ENCODE measurements at places on chromosomes 2 and 18.
A peak's percentile ranks its signal among the peaks of the same experiment; 100 is the strongest.

- DNase-seq, result no peak
These were observed 26.2 kb upstream of the TMEM163 start for GRCh38 chr2:134745023-134745422.

DNA sequence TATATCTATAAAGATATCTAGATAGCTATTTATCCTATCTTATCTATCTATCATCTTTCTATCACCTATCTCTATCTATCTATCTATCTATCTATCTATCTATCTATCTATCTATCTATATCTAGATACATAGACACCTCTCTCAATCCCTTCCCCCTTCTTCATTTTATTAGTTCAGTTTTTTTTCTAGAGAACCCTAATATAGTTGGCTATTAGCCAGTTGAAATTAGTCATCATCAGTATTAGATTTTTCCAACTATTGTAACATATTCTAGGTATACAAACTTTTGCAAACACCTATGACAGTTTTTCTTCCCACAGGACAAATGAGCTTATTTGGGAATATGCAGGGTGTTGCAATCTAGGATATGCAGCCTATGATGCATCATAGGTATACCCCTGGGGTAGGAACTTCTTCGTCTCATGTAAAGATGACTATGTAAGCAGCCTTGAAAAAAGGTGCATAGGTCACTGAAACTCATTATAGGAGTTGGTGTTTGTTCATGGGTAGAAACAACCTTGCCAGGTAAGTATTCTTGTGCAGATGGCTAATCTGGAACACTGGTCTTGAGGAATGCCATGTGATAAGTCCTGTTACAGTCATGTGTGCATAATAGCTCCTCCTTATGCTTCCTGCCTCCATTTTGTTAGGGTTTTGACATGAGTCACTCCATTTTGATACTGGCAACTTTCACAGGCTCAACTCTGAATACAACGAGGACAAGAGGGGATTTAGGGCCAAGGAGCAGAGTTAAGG lies 160.7 kb upstream of the ZSWIM2 start:
- no peak for DNase-seq

- no peak for DNase-seq
These were observed 36.2 kb downstream of the WIPF1 start for GRCh38 chr2:174561283-174561971.

GRCh38 chr18:3725115-3725514 lies 275.1 kb downstream of the TGIF1 start:
- no peak for DNase-seq

- DNase-seq, result no peak
These were observed 12.7 kb downstream of the SMAD7 start for GRCh38 chr18:48937869-48938750.

DNA sequence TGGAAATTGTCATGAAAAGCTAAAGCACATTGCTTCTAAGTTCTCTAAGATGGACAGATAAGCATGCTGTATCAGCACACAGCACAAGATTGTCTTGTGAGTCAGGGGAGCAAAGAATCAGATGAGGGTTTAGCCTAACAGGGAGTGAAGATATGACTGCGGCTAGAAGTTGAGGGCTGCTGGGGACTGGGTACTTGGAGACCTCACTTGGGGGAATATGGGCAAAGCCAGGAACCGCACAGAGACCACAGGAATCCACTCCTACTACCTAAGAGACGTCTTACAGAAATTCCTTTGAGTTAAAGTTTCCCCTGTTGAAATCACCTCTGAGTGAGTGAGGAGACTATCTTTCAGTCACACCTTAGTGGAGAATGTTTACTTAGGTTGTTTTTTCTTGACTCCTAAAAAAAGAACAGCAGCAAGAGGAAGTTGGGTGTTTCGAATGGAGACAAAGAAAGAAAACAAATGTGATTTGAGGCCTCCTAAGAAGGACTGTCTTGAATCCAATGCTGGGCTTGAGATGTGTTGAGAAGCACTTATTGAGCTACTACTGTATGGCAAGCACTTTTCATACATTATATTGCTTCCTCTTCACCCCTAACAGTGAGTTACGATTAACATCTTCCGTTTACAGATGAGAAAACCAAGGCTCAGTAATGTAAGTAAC lies 100.7 kb downstream of the ANKRD44 start:
- DNase-seq, result peak; percentile 76

GRCh38 chr2:20326163-20326780 lies 24.4 kb downstream of the PUM2 start:
- peak; percentile 65 for DNase-seq

DNA sequence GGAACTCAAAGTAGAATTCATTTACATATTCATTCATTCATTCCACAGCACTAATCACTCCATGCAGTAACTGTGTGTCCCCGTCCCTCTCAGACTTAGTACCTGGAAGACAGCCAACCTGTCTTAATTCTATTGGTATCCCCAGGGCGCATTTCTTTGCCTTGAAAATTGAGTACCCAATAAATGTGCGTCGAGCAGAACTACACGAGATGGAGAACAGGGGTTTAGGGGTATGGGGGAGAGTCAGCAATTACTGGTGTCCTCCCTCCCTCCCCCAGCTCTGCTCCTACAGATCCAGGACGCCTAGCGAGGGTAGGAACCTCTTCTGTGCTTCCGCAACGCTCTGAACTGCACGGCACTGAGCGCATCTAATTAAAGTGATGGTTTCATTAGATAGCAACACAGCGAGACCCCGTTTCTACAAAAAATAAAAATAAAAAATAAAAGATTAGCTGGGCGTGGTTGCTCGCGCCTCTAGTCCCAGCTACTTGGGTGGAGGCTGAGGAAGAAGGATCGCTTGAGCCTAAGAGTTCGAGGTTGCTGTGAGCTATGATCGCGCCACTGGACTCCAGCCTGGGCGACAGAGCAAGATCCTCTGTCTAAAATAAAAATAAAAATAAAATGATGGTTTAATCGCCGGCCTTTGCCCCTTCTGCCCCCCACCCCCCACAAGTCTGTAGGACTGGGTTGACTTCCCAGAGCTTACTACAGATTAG lies 614 bp upstream of the FKBP1B start:
- no peak for DNase-seq

- no peak for DNase-seq
These were observed 260.6 kb upstream of the LINC00305 start for GRCh38 chr18:64409511-64409910.

GRCh38 chr18:33495278-33495677 lies 54.8 kb upstream of the CCDC178 start:
- DNase-seq, result no peak

GRCh38 chr2:230640540-230641011 lies 72.1 kb upstream of the CAB39 start:
- no peak for DNase-seq

DNA sequence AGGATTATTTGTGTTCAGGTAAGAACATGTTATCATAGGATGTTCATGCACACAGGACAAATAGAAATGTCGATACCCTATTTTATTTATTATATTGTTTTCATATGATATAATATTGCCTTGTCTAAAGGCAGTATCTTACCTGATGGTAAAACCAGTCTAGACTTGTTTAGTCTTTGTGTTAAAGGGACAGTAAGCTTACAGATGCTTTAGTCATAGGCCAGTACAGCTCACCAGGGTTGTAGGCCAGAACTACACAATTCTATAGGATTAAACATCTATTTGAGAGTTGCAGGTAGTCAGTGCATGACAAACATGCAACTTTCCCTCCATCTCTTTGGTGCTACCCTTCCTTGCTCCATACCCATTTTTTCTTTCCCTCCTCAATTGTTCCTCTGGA lies 158.5 kb downstream of the GALNT3 start:
- no peak for DNase-seq

- peak; percentile 19 for DNase-seq
These were observed 144.7 kb upstream of the ITGA4 start for GRCh38 chr2:181312515-181312927.

DNA sequence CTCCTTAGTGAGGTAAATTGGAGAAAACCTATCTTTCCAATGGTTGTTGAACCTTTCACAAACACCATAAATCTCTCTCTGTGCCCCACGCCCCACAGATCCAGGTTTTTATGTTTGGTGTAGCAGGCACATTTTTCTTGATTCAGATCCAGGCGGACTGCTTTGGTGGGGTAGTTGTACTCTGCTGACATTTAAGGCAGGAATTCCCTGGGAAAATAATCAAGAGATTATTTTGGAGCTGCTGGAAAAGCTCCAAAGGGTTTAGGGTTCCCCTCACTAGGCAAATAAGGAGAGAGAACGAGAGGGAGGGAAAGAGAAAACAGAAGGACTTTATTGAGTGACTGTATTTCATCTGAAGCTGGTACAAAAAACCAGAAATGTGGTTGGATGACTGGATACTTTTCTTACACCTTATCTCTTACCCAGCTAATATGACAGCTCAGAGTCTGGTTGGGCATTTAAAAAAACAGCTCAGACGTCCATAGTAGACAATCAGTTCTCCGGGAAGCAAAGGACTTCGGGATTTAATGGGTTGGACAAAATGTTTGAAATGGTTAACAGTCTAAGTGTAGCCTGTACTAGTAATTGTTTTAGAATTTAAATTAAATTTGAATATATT lies 3.6 kb upstream of the AQP4 start:
- DNase-seq, result no peak

GRCh38 chr2:58358026-58358425 lies 116.9 kb upstream of the FANCL start:
- DNase-seq, result no peak

DNA sequence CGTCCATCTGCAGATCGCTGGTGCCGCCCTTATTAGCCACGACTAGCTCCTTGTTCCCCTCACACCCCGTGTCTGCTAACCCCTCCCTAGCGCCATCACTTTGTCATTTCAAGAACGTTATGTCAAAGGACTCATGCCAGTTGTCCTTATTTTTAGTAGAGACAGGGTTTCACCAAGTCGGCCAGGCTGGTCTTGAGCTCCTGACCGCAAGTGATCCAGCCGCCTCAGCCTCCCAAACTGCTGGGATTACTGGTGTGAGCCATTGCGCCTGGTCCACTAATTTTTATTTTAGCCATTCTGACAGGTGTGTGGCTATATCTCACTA lies 138.9 kb upstream of the HDAC4 start:
- DNase-seq, result no peak

- DNase-seq, result no peak
These were observed 152.5 kb downstream of the CLIP4 start for GRCh38 chr2:29267720-29268119.

DNA sequence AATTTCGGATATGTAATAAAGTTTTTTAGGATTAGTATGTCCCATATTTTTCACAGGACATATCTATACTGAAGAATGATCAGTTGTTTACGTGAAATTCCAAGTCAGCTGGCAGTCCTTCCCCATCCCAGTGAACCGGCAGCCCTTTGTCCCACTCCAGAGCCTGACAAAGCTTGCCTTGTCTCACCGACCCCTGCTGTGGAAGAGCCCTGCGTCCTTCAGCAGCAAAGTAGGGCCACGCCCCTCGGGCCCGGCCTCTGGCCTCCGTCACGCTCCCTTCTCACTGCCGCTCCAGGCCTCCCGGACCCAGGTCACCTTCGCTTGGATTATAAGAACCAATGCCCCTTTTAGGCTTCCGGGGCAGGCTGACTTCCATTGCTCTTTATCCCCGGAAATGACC lies 89.8 kb upstream of the TGIF1 start:
- no peak for DNase-seq

- DNase-seq, result no peak
These were observed 24.2 kb downstream of the TMEM178A start for GRCh38 chr2:39689876-39690275.

GRCh38 chr18:75809151-75809925 lies 381.8 kb upstream of the SMIM21 start:
- DNase-seq, result no peak

GRCh38 chr2:28276076-28276618 lies 116.5 kb upstream of the FOSL2 start:
- DNase-seq, result peak; percentile 27

DNA sequence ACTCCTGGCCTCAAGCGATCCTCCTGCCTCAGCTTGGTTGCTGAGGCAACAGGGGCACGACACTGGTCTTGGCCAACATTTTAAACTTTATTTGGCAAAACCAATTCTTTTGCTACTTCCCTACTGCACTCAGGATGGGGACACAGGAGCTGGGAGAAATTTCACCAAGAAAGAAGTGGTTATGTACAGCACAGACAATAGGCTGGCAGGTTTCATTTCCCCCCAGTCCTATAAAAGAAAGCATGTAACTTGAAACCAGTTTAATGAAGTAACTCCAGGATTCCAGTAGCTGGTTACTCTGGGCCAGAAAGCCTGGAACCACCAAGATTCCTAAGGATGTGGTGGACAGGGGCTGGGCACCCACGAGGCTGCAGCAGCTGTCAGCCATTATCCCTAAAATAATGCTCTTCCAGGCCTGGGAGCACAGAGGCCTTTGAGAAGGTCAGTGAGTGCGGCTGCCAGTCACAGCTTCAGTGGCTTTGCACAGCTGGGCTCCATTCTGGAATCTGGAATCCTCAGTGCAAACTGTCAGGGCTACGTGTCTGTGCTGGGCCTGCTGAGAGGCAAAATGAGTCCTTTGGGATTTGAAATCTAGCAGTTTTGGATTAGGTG lies 142.3 kb upstream of the ITGA6 start:
- no peak for DNase-seq

DNA sequence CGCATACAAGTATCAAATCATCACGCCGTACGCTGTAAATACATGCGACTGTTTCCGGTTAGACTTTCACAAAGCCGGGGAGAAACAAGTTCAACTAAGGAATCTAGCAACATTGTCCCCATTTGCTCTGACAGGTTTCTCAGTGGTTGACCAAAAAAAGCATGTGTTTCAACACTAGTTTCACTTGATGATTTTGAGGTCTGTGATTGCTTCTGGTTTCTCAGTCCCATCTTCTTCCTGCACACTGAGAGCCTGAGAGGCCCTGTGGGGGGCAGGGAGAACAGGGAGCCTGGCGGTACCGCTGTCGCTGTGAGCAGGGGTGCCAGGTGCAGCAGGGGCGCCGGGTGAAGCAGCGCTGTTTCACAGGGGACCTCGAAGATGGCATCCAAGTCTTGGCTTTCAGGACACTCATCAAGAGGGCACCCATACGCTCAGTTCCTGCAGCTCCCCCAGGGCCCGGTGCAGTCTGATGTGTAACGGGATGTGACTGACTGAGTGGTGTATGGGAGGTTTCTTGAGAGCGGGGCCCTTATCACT lies 270.9 kb downstream of the TWIST2 start:
- peak; percentile 26 for DNase-seq

DNA sequence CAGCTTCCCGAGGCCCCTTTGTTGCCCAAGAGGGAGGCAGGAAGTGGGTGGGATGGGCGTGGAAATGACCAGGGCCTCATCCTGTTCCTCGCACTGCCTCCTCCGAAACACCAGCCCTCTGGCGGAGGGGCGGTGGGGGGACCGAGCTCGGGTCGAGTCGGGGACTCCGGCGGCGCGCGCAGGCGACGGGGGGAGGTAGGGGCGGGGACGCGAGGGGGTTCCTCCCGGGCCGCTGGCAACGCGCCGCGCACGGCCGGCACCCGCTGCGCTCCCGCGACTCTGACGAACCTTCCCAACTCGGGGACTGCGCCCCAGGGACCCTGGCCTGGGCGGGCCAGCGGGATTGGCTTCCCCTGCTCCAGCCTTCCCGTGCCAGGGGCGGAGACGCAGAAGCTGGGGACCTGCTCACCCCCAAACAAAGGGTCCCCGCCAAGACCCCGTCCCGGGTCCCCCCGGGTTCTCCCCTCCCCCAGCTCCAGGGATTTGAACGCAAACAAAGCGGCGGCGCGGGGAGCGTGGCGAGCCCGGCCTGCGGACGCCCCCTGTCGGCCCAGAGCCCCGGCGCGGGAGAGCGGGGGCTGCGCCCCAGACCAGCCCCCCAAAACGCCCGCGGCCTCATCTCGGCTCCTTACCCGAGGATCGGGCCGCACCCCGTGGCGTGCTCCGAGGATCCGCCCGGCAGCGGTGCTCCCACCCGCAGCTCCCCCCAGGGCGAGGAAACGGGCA lies 1.2 kb downstream of the SEMA4C start:
- peak; percentile 73 for DNase-seq

- DNase-seq, result no peak
These were observed 166.4 kb downstream of the MGAT5 start for GRCh38 chr2:134420259-134420658.

GRCh38 chr18:8754995-8755960 lies 49.9 kb downstream of the MTCL1 start:
- DNase-seq, result peak; percentile 36
